ENCODE measurements at places on chromosomes 11 and 22.

DNA sequence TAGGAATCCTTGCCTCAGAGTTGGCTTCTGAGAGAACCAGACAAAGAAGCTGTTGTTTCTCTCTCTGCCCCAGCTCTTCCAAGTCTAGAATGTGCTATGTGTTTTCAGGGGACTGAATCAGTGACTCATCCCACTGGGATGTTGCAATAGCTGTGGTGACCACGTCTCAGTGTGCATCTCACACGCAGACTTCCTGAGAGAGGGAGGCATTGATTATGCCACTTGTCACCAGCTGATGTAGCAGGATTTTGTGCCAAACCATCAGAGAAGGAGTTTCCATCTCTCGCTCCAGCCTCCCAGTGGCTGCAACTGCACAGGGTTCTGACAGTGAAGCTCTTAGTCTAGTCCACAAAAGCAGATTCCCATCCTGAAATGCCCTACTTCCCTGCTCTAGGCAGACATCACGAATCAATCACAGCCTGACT, 455.8 kb downstream of the MIAT start:
- H3K36me3 ChIP-seq, result peaks cover 5% of the 10 kb centered on the region
- no peaks in the 10 kb centered on the region for H3K4me1 ChIP-seq

- no peaks in the 10 kb centered on the region for H3K27me3 ChIP-seq
- H3K4me1 ChIP-seq, result peaks cover 39% of the 10 kb centered on the region
- H3K27ac ChIP-seq, result peak overlapping the region; percentile 91
- DNase-seq, result peak; percentile 73
Measured at GRCh38 chr11:14907411-14908213, 15.6 kb upstream of the CYP2R1 start.

DNA sequence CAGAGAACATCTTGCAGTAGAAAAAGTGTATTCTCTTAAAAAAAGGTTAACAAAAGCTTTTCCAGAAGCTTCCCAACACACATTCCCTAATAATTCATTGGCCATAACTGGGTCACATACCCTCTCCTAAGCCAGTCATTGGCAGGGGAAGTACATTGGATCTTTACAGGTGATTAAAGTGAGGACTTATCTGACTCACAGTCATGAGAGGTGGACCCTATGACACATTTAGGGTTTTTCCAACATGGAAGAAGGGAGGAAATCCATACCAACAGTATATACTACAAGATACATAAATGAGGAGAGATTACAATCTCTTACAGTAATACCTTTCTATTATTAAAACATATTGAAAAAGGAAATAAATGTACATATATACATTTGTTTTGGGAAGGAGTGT, 72.2 kb downstream of the CCDC73 start:
- no peaks in the 10 kb centered on the region for H3K36me3 ChIP-seq
- no peak for DNase-seq
- H3K27me3 ChIP-seq, result peaks cover 4% of the 10 kb centered on the region
- no peak overlapping the region for H3K4me3 ChIP-seq
- H3K27ac ChIP-seq, result no peak overlapping the region

DNA sequence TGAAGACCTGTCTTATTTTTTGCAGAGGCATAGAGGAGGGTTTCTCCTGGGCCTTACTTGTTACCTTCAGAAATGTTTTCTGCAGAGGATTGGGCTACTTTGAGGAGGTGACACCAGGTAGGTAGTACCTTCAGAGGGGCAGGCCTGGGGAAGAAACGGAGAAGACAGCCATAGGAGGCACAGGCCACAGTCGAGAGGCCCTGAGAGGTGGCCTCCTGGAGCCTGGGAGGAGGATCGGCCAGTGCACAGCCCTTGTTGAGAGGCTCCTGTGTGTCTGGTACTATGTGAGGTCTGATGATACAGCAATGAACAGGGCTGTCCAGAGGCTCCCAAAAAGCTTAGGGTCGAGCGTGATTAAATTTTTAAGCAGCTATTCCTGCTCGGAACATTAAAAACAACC, 11.5 kb downstream of the GTPBP1 start:
- DNase-seq, result no peak
- H3K36me3 ChIP-seq, result peaks cover 4% of the 10 kb centered on the region
- H3K4me1 ChIP-seq, result peaks cover 45% of the 10 kb centered on the region
- no peak overlapping the region for H3K4me3 ChIP-seq
- H3K27ac ChIP-seq, result peak overlapping the region; percentile 49

GRCh38 chr11:73215191-73216134, 2.6 kb upstream of the P2RY2 start:
- H3K4me3 ChIP-seq, result no peak overlapping the region
- no peaks in the 10 kb centered on the region for H3K36me3 ChIP-seq
- no peak overlapping the region for H3K27ac ChIP-seq
- no peak for DNase-seq
- peaks cover 32% of the 10 kb centered on the region for H3K4me1 ChIP-seq
- peaks cover 21% of the 10 kb centered on the region for H3K27me3 ChIP-seq

- H3K27ac ChIP-seq, result peak overlapping the region; percentile 97
- no peaks in the 10 kb centered on the region for H3K36me3 ChIP-seq
- peaks cover 27% of the 10 kb centered on the region for H3K4me1 ChIP-seq
Measured at GRCh38 chr11:65539744-65540289, 14.9 kb downstream of the SCYL1 start.

DNA sequence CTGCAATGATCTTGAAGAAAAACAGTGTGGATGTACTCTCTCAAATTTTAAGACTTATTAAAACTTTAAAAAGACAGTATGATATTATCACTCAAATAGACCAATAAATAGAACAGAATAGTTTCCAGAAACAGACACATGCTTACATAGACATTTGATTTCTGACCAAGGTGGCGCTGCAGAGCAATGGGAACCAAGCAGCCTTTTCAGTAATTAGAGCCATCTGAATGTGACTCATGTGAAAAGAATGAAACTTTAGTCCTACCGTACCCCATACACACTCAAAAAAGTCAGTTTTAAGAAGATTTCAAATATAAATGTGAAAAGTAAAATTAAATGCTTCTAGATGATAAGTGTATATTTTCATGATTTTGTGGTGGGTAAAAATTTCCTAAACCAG, 74.2 kb upstream of the MS4A8 start:
- peaks cover 4% of the 10 kb centered on the region for H3K4me1 ChIP-seq
- H3K27ac ChIP-seq, result no peak overlapping the region
- no peak overlapping the region for H3K4me3 ChIP-seq
- no peaks in the 10 kb centered on the region for H3K27me3 ChIP-seq
- H3K36me3 ChIP-seq, result peaks cover 8% of the 10 kb centered on the region
- DNase-seq, result no peak

DNA sequence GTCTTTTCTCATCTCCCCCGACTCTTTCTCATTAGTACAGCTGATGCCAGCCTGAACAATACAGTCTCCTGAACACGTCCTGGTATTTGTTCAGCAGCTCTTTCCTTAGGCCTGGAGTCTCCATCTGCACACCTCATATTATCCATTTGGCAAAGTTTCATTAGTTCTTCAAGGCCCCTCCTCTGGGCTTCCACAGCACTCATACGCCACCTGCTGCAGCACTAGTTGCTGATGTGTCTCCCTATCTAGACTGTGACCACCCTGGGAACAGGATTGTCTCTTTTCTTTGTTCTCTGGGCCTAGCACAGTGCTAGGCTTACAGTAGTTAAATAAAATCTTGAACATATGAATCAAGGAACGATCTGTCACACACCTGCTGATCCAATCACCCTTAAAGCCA, 17.2 kb downstream of the DCHS1 start:
- no peak overlapping the region for H3K27ac ChIP-seq
- no peak overlapping the region for H3K4me3 ChIP-seq
- H3K4me1 ChIP-seq, result no peaks in the 10 kb centered on the region
- no peak for DNase-seq
- no peaks in the 10 kb centered on the region for H3K27me3 ChIP-seq

- no peaks in the 10 kb centered on the region for H3K27me3 ChIP-seq
- H3K4me1 ChIP-seq, result no peaks in the 10 kb centered on the region
- no peaks in the 10 kb centered on the region for H3K36me3 ChIP-seq
- H3K4me3 ChIP-seq, result no peak overlapping the region
- H3K27ac ChIP-seq, result no peak overlapping the region
Measured at GRCh38 chr11:106456647-106457046, 379.2 kb downstream of the AASDHPPT start.

- no peaks in the 10 kb centered on the region for H3K36me3 ChIP-seq
- peaks cover 15% of the 10 kb centered on the region for H3K27me3 ChIP-seq
- no peak for DNase-seq
- peak overlapping the region; percentile 56 for H3K4me3 ChIP-seq
Measured at GRCh38 chr22:45459235-45459634, 43.4 kb upstream of the FBLN1 start.

GRCh38 chr11:70501051-70501901, 102.9 kb downstream of the CTTN start:
- H3K36me3 ChIP-seq, result no peaks in the 10 kb centered on the region
- DNase-seq, result no peak
- peaks cover 8% of the 10 kb centered on the region for H3K27me3 ChIP-seq
- no peaks in the 10 kb centered on the region for H3K4me1 ChIP-seq

DNA sequence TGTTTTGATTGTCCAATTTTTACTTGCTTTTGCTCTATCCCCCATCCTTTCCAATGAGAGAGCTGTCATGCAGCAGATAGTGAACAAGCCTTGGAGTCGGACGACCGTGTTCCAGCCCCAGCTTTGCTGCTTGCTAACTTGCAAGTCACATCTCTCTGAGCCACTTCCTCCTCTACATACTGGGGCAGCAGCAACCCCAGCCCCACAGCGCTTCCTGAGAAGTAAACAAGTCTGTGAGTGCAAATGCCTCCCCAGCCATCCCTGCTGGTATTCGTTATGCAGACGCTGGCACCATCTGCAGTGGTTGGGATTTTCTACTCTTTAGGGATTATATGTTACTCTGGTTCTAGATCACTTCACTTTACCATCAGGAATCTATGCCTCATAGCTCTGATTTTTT, 35.0 kb downstream of the TPBGL start:
- H3K27me3 ChIP-seq, result no peaks in the 10 kb centered on the region
- no peaks in the 10 kb centered on the region for H3K36me3 ChIP-seq
- H3K4me3 ChIP-seq, result peak overlapping the region; percentile 69
- no peak overlapping the region for H3K27ac ChIP-seq
- peaks cover 28% of the 10 kb centered on the region for H3K4me1 ChIP-seq

DNA sequence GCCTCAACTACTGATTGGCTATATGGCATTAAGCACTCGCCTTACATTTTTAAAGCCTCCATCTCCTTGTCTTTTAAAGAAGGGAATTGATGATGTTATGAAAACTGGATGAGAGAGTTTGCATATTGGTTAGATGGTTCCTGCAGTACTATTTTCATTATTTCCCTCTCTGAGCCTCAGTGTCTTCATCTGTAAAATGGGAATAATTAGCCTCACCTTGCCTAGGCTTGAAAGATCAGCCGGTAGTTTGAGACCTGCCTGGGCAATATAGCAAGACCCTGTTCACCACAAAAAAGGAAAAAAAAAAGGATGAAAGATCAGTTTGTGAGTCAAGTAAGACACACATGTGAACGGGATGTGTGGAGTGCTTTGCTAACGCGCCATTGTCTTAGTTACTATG, 35.0 kb upstream of the SLC35C1 start:
- H3K27me3 ChIP-seq, result peaks cover 8% of the 10 kb centered on the region
- peaks cover 15% of the 10 kb centered on the region for H3K4me1 ChIP-seq
- DNase-seq, result no peak
- no peaks in the 10 kb centered on the region for H3K36me3 ChIP-seq
- H3K27ac ChIP-seq, result no peak overlapping the region
